Activated CD4-positive, CD25-positive, alpha-beta regulatory T cell treated with anti-CD3 and anti-CD28 coated beads, Interleukin-2, amount 50 U/mL, for 16 hours (primary cell): ENCODE measurements at places on chromosomes 4 and X.

- DNase-seq, result no peak
Measured at GRCh38 chrX:17798921-17799320, 61.6 kb downstream of the SCML1 start.

DNA sequence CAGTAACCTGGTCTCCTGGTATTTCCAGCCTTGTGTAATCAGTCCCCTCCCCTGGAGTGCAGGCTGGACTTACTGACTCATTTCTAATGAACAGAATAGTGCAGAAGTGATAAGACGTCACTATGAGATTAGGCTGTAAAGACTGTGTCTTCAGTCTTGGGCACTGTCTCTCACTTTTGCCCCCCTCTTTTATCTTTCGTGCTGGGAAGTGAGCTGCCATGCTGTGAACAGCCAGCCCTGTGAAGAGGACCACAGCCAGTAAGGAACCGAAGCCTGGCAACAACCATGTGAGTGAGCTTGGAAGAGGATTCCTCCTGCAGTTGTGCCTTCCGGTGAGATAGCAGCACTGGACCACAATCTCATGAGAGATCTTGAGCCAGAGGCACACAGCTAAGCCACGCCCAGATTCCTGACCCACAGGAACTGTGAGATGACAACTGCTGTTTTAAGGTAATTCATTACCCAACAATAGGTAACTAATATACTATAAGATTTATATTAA, 67.5 kb upstream of the GPR34 start:
- DNase-seq, result no peak

DNA sequence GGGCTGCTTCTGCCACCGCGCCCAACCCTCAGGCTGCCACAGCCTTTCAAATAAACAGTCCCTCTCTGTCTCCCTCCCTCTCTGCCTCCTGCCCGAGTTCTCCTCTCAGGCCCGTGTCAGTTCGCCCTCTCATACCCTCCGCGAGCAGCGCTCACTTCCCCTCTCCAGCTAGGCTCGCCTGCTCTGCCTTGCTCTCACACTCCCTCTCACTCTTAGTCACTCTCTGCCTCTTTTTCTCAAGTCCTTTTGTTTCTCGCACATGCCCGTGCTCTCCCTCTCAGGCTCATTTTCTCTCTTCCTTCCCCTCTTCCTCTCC, 3.2 kb downstream of the EFNB1 start:
- no peak for DNase-seq

- DNase-seq, result no peak
Measured at GRCh38 chrX:15737190-15737958, 696 bp upstream of the CA5B start.

DNA sequence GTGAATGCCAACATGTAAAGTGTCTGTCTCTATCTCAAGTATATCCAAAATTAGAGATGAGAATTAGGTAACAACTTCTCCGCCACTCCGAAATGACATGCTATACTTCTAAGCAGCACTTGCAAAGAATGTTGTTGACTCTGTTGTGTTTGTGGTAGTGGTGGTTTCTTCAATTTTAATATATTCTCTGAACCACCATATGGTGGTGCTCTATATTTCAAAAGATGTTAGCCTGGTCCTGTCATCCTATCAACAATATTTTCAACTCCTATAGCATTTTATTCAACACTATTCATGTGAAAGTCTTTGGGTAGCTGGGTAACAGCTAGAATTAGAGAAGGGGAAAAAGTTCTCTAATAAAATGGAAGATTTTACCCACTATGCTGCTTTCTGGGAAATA, 1622.8 kb upstream of the IGFBP7 start:
- no peak for DNase-seq

DNA sequence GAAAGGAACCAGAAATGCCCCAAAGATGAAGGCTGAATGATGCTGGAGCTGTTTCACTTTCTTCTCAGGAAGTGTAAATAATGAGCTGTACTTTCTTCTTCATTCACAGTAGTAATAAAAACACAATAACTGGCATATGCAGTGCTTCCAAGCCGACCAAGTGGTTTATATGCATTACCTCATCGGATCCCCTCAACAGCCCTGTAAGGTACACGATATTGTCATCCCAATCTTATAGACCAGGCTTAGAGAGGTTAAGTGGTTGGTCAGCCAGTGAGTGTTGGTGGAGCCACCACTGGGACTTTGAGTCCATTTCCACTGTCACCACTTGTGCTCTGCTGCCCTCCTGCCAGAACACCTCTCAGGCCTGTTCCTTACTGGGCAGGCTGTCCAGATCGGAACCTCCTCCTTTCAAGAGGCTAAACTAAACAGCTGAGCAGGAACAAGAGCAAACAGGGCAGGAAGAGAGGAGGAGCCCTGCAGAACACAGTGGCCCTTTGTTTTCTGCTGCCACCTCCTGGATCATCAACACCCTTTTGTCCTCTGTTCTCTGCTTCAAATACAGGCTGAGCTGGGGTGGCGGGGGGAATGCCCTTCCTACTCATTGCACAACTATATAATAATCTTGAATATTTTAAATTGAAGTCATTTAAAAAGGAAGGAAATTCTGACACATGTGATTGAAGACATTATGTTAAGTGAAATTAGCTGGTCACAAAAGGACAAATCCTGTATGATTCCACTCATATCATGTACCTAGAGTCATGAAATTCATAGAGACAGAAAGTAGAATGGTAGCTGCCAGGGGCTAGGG, 112.5 kb upstream of the ATP6AP2 start:
- no peak for DNase-seq
